Muscle of back (tissue), 13 donors: ENCODE measurements at places on chromosomes 7 and 10. TPM values are rescaled to one million over a fixed set of nuclear protein-coding genes. Genes with fewer than 3 reads are reported as not detected.

GRCh38 chr10:89163265-89163995 lies 43.7 kb downstream of the CH25H start:
- DNase-seq = no peak

DNA sequence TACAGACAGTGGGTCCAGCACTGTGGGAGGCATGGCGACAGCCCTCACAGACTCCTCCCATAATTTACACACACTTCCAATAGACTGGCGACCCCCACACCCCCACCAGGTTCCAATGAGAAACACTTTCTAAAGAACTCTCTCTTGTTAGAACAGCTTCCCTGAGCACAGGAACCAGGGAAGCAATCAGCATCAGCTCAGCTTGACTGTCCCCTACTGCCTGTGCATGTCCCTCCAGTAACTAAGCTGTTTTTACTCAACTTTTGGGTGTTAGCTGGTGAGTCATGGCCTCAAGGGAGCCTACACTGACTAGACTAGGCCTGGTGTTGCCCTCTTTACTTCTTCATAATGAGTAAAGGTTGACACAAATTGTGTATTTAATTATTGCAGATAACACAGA lies 32.6 kb upstream of the HERPUD2 start:
- no peak for DNase-seq

DNA sequence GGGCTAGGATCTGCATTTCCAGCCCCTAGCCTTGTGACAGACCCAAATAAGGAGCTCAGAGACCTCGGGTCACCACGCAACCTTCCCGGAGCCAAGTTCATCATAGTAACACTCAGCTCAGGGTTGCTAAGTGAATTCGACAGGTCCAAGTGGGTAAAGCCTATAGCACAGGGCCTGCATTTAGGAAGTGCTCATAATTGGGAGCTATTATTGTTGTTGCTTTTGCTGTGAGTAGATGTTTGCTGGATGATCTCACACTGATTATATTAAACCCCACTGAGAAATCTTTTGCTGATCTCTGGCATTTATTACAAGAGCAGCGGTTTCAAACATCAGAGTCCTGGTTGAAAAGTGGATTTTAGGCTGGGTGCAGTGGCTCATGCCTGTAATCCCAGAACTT lies 20.3 kb upstream of the SAR1A start:
- no peak for DNase-seq

DNA sequence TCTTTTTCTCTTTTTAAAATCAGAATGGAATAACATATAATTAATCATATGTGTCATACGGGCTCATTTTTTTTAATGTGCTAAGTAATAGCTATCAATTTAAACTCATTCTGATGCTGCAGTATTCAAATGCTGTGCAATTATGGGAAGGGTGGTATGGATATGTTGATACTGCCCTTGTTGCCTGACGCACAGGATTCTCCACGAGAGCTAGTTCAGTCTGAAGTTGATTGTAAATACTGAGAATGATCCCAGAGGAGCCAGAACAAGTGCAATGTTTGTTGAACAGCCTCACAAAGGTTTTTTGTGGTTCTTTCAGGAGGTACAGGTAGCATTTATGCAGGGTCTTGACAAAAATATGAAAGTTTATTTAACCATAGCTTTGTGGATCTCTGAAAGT lies 13.4 kb downstream of the NPY start:
- DNase-seq = no peak

GRCh38 chr10:71957546-71958275 lies 6.5 kb upstream of the CHST3 start:
- DNase-seq = no peak

DNA sequence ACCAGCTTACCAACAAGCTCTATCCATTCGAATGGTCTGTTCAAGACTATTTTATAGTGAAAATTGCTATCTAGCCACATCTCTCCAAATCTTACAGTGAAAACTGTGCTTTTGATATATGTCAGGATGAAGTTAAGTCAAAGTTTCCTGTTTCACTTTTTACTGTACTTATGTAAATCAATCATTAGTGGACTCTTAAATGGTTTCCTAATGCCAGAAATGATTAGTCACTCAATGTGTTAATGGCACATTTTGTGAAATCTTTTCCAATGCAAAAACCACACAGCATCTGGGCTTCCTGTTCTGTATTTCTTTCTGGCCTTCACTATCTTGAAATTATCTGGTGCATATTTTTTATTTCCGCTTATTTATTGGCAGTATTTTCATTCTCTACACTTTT lies 87.3 kb upstream of the STEAP1B start:
- no peak for DNase-seq

GRCh38 chr10:3432081-3432825 lies 259.7 kb upstream of the PITRM1 start:
- DNase-seq = no peak

DNA sequence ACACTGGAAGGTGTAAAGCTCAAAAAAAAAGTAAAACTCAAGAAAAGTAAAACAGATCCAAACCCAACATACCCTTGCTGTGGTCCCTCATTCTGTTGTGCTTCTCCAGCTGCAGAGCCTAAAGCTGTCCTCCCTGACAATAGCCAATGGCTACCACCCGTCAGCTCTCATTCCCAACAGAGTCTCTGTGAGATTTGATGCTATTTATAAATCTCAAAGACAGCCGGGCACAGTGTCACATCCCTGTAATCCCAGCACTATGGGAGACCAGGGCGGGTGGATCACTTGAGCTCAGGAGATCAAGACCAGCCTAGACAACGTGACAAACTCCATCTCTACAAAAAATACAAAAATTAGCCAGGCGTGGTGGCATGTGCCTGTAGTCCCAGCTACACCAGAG lies 116.0 kb downstream of the KMT2E start:
- no peak for DNase-seq

- DNase-seq = no peak
These were observed 9.8 kb downstream of the CDHR1 start for GRCh38 chr10:84204122-84204521.

DNA sequence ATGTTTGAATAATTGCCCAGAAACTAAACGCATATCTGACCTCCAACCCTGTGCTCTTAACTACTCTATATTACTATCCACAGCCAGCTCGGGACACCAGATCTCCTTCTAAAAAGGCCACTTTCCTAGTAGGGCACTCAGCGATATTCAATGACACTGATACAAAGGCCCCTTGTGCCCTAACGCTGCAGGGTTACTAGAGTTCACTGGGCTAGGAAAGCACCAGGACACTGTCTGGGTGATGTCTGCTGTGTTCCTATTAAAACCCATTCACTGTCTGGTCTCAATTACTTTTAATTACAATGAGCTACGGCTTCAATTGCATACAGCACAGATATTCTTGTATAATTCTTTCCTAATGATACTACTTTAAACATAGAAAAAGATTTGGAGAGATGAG lies 91.7 kb downstream of the SORCS1 start:
- DNase-seq = no peak

GRCh38 chr7:1668396-1669063 lies 1.5 kb upstream of the ELFN1 start:
- DNase-seq = no peak

DNA sequence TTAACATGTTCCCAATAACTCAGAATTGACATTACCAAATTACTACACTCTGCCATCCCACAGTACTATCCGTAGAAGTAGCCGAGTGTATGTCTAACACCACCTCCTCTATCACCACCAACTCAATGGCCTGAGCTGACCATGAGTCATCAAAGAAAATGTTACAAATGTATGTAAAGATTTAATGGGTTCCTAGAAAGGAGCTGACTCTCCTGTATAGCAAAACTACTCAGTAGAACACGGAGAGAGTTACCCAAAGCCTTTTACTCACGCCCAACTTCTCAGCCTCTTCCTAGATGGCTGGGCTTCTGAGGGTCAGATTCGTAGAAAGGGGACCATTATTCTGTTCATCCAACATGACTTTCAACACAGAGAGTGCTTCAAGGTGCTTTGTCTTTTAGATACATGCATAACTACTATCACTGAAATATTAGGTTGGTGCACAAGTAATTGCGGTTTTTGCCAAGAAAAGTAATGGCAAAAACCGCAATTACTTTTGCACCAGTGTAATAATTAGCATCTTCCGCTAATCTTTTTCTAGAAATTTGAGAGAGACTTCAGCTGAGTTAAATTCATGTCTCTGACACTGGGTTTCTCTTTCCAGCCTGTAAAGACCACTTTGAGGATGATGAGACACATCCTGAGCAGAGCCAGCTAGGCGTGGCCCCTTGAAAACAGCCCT lies 24.0 kb upstream of the NANOS1 start:
- DNase-seq = no peak

DNA sequence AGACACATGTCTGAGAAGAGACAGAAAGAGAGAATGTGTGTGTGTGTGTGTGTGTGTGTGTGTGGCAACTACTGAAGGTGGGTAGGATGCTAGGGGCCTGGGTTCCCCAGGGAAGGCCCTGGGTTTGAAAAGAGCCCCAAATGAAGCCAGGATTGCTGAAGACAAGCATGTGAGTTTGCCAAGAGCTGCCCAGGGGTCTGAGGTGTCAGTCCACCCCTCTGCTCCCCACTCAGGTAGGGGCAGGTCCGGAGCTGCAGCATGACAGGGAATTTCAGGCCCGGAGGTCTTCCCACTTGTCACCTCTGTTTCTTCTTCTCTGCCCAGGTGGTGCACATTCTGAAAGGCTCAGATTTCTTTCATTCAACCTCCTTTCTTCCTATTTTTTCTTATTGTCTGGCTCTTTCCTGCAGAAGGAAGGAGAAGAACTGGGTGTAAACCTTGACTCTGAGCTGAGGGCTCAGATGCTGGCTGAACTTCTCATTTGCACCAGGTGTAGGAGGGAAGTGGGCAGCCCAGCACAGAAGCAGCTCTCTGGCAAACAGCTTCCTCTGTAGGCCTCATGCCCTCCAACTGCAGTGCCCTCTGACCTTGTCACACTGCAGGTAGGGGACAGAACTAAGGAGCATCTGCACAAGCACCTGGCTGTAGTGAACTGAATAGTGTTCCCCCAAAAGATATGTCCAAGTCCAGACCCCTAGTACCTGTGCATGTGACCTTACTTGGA lies 79.6 kb upstream of the LRRC4 start:
- DNase-seq = no peak

DNA sequence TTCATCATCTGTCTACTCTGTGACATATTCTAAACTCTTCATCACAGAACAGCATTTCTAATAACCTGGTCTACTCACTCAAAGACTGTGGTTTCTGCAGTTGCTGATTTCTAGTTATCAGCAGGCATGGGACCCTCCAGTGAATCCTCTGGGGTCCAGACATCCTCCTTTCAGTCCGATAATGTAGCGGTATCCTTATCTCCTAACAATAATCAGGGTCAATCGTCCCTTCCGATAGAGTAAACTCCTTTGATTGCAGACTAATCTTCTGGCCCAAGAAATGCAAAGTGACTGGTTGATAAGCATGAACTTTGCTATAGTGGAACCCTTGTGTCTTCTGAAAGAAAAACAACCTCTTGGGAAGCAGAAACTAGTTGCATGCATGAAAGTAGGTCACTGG lies 1209.8 kb upstream of the CELF2 start:
- no peak for DNase-seq

- DNase-seq = no peak
These were observed 375.1 kb upstream of the TEX47 start for GRCh38 chr7:89170628-89171027.

- DNase-seq = no peak
These were observed 61.8 kb downstream of the PTPRN2 start for GRCh38 chr7:158525648-158526484.

DNA sequence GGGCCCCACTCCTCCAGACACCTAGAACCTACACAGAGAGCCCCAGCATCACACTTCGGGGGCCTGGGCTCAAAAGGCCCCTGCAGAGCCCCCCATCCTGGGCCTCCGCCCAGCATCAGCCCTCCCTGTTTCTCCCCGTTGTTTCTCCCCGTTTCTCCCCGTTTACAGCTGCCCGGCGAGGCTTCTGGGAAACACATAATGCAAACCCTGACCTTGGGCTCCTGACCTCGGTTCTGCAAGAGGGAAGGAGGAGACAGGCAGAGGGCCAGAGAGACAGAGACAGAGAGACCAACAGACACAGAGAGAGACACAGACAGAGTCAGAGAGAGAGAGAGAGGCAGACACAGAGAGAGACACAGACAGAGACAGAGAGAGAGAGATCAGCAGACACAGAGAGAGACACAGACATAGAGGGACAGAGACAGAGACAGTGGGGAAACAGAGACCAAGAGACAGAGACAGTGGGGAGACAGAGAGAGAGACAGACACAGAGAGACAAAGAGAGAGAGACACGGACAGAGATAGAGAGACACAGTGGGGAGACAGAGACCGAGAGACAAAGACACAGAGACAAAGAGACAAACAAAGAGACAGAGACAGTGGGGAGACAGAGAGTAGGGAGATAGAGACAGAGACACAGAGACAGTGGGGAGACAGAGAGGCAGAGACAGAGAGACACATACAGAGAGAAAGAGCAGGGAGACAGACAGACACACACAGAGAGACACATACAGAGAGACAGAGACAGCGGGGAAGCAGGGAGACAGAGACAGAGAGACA lies 12.5 kb downstream of the VENTX start:
- DNase-seq = no peak

DNA sequence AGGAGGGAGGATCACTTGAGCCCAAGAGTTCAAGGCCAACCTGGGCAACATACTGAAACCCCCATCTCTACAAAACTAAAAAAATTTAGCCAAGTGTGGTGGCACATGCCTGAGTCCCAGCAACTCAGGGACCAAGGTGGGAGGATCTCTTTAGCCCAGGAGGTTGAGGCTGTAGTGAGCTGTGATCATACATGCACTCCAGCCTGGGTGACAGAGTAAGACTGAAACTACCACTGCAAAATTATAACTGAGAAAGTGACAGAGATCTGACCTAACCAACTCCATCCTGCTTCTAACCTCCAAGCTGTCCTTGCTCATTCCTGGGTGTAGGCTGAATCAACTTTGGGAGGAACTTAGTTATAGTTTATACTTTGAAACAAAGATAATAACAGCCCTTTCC lies 59.4 kb downstream of the HTR7 start:
- DNase-seq = no peak

- DNase-seq = no peak
These were observed 148.0 kb upstream of the ANK3 start for GRCh38 chr10:60537697-60538096.

DNA sequence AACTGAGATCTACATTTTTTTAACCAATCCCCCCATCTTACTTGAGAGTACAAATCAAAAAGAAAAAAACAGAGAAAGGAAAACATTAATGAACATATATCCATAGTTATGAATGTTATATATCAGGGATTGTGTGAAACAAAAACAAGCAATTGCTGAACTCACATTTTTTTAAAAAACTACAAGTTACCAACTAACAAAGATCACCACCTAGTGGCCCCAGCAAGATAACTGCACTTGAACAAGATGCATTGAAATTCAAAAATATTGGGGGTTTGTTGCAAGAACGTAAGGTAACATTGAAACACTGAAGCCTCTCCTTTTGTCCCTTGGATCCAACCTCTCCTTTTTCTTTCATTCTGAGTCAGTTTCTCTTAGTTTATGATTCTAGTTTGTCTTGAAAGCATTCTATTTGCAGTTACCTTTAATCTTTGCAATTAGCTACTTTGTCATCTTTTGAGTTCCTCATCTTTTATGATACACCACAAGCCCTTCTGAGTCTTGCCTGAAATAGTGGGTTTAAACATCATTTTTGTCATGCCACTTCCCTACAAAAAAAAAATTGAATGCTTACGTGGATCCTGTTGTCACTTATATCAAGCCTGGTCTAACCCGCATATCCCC lies 87.3 kb upstream of the TES start:
- DNase-seq = peak; percentile 62

GRCh38 chr7:46485481-46486065 lies 564.5 kb upstream of the IGFBP3 start:
- DNase-seq = no peak

The GDF2 gene
- not detected for polyA plus RNA-seq

The CPA2 gene
- polyA plus RNA-seq = 0.57 TPM

The SPDYE5 gene
- 1.4 TPM for polyA plus RNA-seq

The INSYN2A gene
- 1.3 TPM for polyA plus RNA-seq

The LRRN3 gene
- polyA plus RNA-seq = 13.1 TPM

The KDM7A gene
- 5.9 TPM for polyA plus RNA-seq

The AFAP1L2 gene
- 39.4 TPM for polyA plus RNA-seq
